Activated CD4-positive, alpha-beta memory T cell treated with anti-CD3 and anti-CD28 coated beads for 36 hours (primary cell): ENCODE measurements at places on chromosomes 12 and 14. TPM values are rescaled to one million over a fixed set of nuclear protein-coding genes. Genes with fewer than 3 reads are reported as not detected.

The EGLN3 gene
- 1.9 TPM for total RNA-seq

The GPR132 gene
- total RNA-seq: 34.2 TPM

The SDS gene
- not detected for total RNA-seq

The DPY19L2 gene
- 0.34 TPM for total RNA-seq

The RIPK3 gene
- 11.0 TPM for total RNA-seq

DNA sequence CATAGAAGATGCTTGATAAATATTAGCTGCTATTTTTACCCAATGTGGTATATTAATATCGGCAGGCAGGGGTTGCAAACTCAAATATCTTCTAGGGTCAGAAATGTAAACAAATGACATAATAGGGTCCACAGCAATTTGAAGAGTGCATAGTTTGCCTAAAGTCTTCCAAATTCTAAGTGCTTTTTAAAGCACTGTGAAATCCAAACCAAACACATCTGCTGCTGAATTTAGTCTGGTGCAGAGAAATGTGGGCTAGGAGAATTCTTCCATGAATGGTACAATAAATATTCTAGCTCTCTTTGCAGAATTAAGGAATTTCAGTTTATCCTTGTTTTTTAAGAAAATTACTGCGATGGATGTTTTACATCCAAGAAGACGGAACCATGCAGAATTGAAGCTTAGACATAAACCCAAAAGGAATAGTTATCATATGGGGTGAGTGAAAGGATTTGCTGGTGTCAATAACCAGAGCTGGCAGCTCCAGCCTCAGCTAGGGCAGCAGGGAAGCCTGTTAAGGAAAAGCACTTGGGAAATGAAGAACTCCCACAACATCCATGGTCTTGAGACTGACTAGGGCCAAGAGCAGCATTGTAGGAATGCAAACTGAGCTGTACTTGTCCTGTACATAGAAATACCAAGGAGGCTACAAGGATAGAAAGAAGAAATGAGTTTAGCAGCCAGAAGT, 65.5 kb downstream of the PTPRR start:
- H3K4me1 ChIP-seq: no peaks in the 10 kb centered on the region
- no peak overlapping the region for H3K27ac ChIP-seq
- no peaks in the 10 kb centered on the region for H3K36me3 ChIP-seq
- DNase-seq: no peak
- no peak overlapping the region for H3K4me3 ChIP-seq
- no peaks in the 10 kb centered on the region for H3K27me3 ChIP-seq

DNA sequence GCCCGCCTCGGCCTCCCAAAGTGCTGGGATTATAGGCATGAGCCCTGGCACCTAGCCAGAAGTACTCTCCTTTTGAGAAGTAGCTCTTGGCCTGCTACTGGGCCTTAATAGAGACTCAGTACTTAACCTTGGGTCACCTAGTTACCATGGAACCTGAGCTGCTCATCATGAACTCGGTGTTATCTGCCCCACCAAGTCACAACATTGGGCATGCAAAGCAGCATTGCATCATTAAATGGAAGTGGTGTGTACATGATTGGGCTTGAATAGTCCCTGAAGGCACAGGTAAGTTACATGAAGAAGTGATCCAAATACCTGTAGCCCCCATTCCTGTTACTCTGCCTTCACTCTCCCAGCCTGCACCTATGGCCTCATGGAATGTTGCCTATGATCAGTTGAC, 18.0 kb upstream of the ATF7 start:
- no peaks in the 10 kb centered on the region for H3K27me3 ChIP-seq
- H3K36me3 ChIP-seq: no peaks in the 10 kb centered on the region

GRCh38 chr14:78455896-78456435, 285.8 kb downstream of the NRXN3 start:
- no peak for DNase-seq
- no peaks in the 10 kb centered on the region for H3K36me3 ChIP-seq
- no peaks in the 10 kb centered on the region for H3K4me1 ChIP-seq
- H3K4me3 ChIP-seq: no peak overlapping the region

DNA sequence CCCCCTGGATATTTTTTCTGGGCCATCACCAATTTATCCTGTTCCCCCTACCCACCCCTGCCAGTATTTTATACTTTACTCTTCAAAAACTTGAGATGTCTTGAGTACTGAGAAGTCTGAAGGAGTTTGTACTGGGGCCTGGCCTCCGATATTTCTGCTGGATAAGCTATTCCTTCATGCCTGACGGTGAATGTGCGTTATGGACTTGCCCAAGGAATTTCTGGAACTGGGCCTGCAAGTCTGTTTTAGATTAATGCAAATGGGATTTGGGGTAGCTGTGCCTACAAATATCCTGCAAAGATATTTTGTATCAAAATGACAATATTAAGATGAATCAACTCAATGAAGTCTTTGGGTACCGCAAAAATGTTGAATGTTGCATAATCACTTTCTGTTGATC, at the start of gene PTCSC3:
TSS of gene PTCSC3 (minus strand) at position 199 of the 400 bp plus-strand sequence.
- no peak within 1 kb of the TSS for H3K4me3 ChIP-seq
- H3K27me3 ChIP-seq: peaks cover 7% of the 10 kb centered on the region
- no peak for DNase-seq
- H3K36me3 ChIP-seq: no peaks in the 10 kb centered on the region

DNA sequence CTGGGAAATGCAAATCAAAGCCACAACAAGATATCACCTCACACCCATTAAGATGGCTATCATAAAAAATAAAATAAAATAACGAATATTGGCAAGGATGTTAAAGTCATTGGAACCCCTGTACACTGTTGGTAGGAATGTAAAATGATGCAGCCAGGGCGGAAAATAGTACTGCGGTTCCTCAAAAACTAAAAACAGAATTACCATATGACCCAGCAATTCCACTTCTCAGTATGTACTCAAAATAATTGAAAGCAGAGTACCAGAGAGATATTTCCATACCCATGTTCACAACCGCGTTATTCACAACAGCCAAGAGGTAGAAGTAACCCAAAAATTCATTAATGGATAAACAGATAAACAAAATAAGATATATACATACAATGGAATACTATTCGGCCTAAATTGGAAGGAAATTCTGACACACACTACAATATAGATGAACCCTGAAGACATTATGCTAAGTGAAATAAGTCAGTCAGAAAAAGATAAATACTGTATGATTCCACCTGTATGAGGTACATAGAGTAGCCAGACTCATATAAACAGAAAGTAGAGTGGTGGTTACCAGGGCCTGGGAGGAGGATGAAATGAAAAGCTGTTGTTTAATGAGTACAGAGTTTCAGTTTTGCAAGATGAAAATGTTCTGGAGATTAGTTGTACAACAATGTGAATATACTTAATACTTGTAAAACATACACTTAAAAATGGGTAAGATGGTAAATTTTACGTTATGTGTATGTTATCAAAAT, 84.6 kb downstream of the TXNDC16 start:
- peak; percentile 15 for DNase-seq
- H3K36me3 ChIP-seq: peaks cover 8% of the 10 kb centered on the region
- peaks cover 8% of the 10 kb centered on the region for H3K4me1 ChIP-seq
- no peak overlapping the region for H3K27ac ChIP-seq
- H3K27me3 ChIP-seq: no peaks in the 10 kb centered on the region

- H3K27ac ChIP-seq: no peak overlapping the region
- H3K36me3 ChIP-seq: no peaks in the 10 kb centered on the region
- peaks cover 4% of the 10 kb centered on the region for H3K4me1 ChIP-seq
- H3K27me3 ChIP-seq: peaks cover 28% of the 10 kb centered on the region
- no peak for DNase-seq
Observed at GRCh38 chr14:99779751-99780150, 13.5 kb upstream of the EML1 start.

DNA sequence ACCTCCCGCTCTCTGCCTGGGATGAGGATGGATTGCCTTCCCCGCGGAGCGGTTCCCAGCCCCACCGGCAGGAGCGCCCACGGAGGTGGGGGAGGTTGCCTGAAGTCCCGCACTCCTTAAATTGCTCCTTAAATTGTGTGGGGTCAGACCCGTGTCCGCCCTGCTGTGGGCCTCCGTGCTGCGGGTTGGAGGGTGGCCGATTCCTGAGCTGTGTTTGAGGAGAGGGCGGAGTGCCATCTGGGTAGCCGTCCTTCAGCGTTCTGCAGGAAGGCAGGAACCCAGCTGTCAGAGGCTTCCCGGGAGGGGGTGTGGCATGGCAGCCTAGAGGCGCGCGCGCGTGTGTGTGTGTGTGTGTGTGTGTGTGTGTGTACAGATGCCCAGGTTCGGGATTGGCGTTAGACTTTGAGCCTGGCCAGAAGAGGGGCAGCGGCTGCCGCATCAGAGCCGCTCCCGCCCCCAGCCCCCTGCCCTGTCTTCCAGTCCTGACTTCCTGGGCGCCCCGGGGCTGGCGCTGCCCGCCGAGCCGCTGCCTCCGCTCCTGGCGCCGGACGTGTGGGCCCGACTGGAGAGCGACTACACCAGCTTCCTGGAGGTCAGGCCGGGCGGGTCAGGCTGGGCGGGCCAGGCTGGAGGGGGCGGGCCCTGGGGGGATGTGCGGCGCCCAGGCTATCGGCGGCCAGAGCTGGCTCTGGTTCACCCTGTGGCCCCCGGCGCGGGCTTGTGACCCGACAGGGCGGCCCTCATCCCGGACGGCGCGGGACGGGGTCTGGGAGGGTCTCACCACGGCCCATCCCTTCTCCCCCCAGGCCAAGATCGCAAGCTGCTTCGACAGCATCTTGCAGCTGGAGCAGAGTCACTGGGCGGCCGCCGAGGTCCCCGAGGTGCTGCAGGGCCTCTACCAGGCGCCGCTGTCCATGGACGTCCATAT, 9.2 kb downstream of the EXOC3L4 start:
- H3K4me1 ChIP-seq: peaks cover 7% of the 10 kb centered on the region
- no peak overlapping the region for H3K4me3 ChIP-seq

DNA sequence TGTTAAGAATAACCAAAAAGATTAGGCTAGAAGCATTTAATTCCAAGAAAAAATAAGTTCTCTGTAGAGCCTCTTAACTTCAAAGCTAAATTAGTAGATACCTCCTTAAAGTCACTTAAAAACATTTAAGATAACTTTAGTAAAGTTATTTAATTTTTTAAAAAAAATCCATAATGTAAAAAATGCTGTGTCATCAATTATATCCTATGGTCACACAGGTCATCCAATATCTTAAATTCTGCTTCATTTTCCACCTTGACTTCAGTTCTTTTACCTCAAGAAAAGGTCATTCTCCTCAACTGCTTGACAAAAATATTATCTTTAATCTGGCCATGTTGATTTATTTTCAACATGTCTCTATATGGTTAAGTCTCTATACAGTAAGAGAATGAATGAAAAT, 274.3 kb downstream of the PRKD1 start:
- no peak for DNase-seq
- no peak overlapping the region for H3K4me3 ChIP-seq
- H3K27me3 ChIP-seq: no peaks in the 10 kb centered on the region
- no peaks in the 10 kb centered on the region for H3K36me3 ChIP-seq
- H3K27ac ChIP-seq: no peak overlapping the region

DNA sequence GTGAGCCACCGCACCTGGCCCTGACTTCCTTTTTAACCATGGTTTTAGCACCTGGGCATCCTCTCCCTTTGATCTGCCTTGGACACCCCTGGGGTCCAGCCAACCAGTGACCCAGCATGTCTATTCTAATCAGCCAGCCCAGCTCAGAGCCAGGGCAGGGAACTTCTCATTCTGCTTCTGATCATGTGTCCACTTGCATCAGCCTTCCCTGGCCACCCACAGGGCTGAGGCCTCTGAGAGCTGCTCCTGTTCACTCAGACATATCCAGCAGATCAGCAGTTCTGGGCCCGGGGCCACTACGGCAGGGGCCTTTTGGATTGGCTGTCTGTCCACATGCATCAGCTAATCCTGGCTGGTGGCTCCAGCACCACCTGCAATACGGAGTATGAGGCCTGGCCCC, 117.9 kb upstream of the MAP1LC3B2 start:
- no peaks in the 10 kb centered on the region for H3K27me3 ChIP-seq
- H3K36me3 ChIP-seq: no peaks in the 10 kb centered on the region
- H3K4me3 ChIP-seq: no peak overlapping the region
- no peak for DNase-seq
- H3K27ac ChIP-seq: no peak overlapping the region

GRCh38 chr14:63647696-63648410, 6.2 kb upstream of the WDR89 start:
- no peaks in the 10 kb centered on the region for H3K27me3 ChIP-seq
- H3K36me3 ChIP-seq: no peaks in the 10 kb centered on the region
- H3K4me1 ChIP-seq: peaks cover 44% of the 10 kb centered on the region
- no peak overlapping the region for H3K4me3 ChIP-seq

DNA sequence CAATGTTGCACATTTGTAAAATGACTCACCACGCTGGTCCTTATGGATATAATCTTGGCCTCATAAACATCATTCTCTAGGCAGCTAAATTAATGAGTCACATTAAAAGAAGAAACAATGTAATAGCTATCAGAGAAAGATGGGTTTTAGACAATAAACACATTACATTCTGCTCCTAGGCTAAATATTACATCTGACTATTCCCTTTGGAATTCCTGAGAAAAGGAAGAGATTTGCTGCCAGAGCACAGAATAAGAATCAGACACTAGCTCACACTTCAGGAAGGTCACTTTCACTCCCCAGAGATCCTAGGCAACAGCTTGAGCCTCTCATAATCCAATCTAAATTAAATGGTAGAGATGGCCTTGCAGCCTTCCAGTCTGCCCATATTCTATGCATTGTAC, 218.2 kb downstream of the PTPRO start:
- H3K4me1 ChIP-seq: peaks cover 23% of the 10 kb centered on the region
- no peaks in the 10 kb centered on the region for H3K36me3 ChIP-seq
- H3K4me3 ChIP-seq: no peak overlapping the region

DNA sequence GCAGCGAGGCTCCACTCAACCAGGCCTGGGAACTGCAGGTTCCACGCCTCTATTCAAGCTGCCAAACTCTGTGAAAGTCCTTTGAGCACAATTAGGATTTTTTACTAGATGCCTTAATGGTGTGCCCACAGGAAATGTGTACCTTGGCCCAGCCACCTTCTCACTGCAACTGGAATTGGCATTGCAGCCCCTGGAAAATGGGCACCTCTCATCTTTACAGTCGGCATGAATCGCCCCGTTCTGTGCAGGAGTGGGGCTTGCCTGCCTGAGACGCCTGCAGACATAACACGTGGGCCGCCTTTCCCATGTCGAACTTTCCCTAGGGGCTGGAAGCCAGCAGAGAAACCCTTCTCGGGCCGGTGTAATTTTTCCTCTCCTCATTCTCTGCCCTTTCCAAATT, 42.0 kb upstream of the ELK3 start:
- DNase-seq: no peak
- H3K27ac ChIP-seq: no peak overlapping the region
- H3K27me3 ChIP-seq: no peaks in the 10 kb centered on the region
- no peak overlapping the region for H3K4me3 ChIP-seq

- DNase-seq: no peak
- H3K36me3 ChIP-seq: peaks cover 12% of the 10 kb centered on the region
- peaks cover 7% of the 10 kb centered on the region for H3K4me1 ChIP-seq
- H3K27ac ChIP-seq: no peak overlapping the region
- H3K4me3 ChIP-seq: no peak overlapping the region
Observed at GRCh38 chr12:107057071-107057834, 36.1 kb downstream of the CRY1 start.
